RPMI7951 (cell line): ENCODE measurements at places on chromosomes 3 and 15. TPM values are rescaled to one million over a fixed set of nuclear protein-coding genes. Genes with fewer than 3 reads are reported as not detected.
A peak's percentile ranks its signal among the peaks of the same experiment; 100 is the strongest.

GRCh38 chr15:71677352-71677751 lies 133.0 kb upstream of the NR2E3 start:
- no peak for DNase-seq

FOXL2 gene
- total RNA-seq: under 0.01 and 0.36 TPM in 2 replicates

GRCh38 chr15:45113380-45113990 lies 487 bp downstream of the DUOX2 start:
- DNase-seq: no peak

GRCh38 chr3:53624061-53624857 lies 129.8 kb downstream of the CACNA1D start:
- no peak for DNase-seq

GRCh38 chr3:149198611-149199010 lies 23.0 kb downstream of the CP start:
- DNase-seq: no peak

DNA sequence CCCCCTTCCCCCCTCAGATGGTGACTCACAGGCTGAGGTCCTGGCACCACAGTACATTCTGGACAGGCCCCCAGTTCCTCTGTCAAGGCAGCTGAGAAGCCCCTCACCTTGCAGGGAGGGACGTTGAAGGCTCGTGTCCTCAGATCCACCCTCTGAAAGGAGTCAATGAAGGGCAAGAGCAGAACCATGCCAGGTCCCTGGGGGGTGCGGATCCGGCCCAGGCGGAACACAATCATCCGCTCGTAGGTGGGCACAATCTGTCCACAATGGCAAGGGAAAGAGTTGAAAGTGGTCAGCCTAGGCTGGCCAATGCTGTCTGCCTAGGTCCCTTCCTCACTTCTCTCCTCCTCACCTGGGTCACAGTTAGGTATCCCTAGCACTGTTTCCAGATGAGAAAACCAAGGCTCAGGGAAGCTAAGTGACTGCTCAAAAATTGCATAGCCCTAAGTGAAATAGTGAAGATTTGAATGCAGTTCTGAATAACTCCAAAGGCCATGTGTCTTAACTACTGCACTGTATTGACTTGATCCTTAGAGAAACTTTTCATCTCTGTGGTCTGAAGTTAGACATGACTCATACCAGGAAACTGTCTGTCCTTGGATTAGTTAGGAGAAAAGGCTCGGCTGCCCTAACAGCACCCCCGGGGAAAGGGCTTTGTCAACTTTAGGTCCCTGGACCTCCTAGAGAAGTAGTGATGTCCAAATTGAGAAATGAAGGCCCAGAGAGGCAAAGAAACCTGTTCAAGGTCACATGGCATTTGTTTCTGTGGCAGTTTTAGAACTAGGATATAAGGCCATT lies 2.9 kb downstream of the STOML1 start:
- peak; percentile 92 for DNase-seq

DNA sequence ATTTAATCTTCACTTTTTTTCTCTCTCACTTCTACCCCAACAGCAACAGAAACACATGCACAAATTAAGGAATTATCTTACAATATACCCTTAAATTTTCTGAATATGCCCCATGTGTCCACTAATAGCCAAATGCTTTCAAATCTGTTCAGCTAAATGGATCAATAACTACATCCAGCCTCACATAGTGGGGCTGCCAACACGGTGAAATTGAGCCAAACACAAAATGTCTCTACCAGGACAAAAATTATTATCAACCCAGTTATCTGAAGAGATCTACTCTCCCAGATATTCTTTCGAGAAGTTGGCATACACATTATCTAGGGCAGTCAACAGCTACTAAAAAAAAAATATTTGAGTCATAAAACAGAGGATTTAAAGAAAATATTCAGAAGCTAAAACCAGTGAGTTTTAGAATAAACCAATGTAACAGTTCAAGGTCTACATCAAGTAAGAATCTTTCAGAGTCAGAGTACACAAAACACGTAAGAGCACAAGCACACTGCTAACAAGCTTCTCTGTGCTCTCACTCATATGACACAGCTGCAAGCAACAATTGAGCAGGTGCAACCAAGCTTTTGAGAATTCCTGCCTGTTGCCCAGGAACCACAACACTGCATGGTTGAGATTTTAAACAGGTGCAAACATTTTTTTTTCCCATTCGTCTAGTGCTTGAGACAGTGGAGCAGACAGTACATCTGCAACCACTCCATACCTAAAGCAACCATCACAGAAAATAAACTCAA lies 247.7 kb downstream of the ZBTB20 start:
- no peak for DNase-seq

GRCh38 chr3:52535411-52536111 lies 844 bp upstream of the UQCC5 start:
- DNase-seq: no peak

PLA2G4E gene
- not detected in 2 replicates for total RNA-seq

DNA sequence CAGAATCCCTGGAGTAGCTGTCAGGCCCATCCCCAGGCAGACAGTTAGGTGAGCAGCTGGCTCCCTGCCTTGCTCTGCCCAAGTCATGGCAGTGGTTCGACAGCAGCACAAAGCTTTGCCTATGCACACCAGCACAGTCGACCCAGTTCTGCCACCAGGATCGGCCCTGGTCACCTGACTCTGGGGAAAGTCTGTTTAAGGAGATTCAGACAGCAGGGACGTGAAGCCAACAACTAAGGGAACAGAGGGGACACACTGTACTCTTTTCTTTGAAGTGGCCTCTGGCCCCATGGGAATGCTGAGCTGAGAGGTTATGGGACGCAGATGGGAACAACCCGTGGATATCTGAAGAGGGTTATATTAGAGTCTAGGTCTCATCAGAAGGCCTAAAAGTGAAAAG lies 134.8 kb downstream of the CHDH start:
- no peak for DNase-seq

DNA sequence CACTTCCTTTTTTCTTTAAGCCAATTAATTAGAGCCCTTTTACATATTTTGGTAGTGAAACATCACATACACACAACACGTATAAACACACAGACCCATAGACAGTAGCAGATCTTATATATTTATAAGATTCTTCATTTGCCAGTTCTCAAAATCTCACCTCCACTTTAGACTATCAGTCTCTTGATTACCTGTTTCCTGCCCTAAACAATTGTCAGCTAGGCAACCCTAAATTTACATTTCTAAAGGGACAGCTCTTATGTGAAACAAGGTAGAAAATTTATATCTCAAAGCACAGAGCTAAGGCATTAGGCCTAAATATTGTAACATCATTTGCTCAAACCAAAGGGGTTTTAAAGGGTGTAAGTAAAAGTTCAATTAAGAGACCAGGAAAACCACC lies 28.9 kb downstream of the SETMAR start:
- no peak for DNase-seq

RAB27A gene
- total RNA-seq: 17.8 and 19.0 TPM in 2 replicates

- peak; percentile 37 for DNase-seq
Measured at GRCh38 chr3:161273589-161274218, 52.6 kb downstream of the NMD3 start.

HYAL3 gene
- 11.5 and 12.0 TPM in 2 replicates for total RNA-seq

DNA sequence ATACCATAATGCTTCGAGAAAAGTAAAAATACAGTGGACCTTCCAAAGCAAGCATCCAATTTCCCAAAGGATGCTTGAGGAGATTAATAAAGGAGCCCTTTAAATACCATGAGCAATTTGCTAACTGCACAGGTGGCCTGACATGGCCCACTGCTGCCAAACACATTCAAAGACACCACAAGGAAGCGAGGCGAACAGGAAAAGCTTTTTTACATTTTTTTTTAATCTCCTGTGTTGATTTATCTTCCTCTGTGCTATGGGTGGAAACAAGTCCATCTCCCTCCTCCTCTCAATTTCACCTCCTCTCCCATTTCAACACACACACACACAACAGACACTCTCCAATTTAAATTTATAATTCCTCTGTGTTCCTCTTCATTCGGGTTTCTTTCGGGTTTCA lies 243.4 kb downstream of the IGSF11 start:
- no peak for DNase-seq

DNA sequence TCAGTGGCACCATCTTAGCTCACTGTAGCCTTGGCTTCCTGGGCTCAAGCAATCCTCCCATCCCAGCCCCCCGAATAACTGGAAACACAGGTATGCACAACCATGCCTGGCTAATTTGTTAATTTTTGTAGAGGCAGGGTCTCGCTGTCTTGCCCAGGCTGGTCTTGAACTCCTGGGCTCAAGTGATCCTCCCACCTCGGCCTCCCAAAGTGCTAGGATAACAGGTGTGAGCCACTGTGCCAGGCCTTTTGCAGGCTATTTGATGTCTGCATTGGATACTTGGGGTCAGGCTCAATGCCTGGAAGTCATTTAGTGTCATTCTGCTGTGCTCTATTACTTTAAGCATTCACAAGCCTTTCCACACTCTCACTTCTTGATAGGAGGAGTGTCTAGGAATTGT lies 17.6 kb downstream of the LIMD1 start:
- DNase-seq: no peak

APBA2 gene
- 4.2 and 6.2 TPM in 2 replicates for total RNA-seq

GRCh38 chr3:154022606-154023005 lies 98.6 kb upstream of the ARHGEF26 start:
- peak; percentile 17 for DNase-seq

DNA sequence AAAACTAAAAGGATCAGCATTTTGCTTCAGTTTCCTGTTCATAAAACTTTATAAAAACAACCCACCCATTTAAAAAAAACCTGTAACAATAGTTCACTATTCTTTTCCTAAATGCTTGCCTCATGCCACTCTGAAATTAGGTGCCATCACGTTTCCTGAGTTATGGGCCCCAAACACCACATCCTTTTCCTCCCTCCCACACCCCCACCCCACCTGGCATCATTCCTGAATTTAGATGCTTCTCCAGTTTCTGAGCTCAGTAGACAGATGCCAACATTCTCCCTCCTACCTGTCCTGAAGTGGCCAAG lies 11.9 kb upstream of the ARHGEF3 start:
- DNase-seq: no peak

MAP6D1 gene
- 1.1 and 2.1 TPM in 2 replicates for total RNA-seq

- no peak for DNase-seq
Measured at GRCh38 chr15:77013776-77014131, 18.8 kb downstream of the PSTPIP1 start.
